HFFc6 (cell line): ENCODE measurements at places on chromosomes 3 and 15.
A peak's percentile ranks its signal among the peaks of the same experiment; 100 is the strongest.

DNA sequence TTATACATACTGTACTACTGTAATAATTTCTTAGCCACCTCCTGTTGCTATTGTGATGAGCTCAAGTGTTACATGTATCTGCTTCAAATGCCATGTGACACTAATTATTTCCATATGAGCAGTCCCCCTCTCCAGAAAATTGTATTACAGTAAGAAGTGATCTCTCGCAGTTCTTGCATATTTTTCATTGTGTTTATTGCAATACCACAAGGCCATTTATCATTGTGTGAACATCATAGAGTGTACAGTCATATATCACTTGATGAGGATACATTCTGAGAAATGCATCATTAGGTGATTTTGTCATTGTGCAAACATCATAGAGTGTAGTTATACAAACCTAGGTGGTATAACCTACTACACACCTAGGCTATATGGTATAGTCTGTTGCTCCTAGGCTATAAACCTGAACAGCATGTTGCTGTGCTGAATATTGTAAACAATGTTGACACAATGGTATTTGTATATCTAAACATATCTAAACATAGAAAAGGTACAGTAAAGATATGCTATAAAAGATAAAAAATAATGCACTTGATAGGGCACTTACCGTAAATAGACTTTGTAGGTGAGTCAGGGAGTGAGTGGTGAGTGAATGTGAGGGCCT, 189.6 kb upstream of the MLF1 start:
- DNase-seq, result no peak

- DNase-seq, result no peak
These were observed 75.5 kb downstream of the LRRFIP2 start for GRCh38 chr3:37098884-37099283.

DNA sequence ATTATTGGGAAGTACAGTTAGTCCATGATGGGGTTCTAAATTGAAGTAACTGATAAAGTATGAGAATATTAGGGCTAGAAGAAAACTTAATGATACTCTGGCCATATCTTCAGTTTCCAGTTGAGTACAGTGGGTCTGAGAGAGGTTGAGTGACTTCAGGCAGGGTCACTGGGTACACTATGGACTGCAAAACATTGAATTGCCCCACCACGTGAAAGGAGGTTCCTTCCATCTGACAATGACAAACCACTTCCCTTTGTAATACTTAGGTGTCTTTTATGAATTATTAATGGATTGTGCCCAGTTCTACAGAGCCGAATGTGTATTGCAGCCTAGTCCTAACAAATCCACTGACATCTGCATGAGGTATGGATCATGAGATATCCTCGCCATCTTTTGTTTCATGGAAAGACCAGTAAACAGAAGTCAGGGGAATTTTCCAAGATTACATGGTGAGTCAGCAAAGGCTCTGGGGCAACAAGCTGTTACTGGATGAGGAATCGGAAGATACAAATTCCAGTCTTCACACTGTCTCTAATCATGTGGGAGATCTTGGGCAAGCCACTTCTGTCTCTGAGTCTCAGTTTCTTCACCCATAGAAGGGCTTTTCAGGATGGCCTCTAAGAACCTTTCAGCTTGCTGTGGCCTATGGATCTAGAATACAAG, 66.5 kb upstream of the BCL6 start:
- peak; percentile 76 for DNase-seq

- DNase-seq, result no peak
These were observed 449.3 kb downstream of the ROBO2 start for GRCh38 chr3:77489216-77489615.

DNA sequence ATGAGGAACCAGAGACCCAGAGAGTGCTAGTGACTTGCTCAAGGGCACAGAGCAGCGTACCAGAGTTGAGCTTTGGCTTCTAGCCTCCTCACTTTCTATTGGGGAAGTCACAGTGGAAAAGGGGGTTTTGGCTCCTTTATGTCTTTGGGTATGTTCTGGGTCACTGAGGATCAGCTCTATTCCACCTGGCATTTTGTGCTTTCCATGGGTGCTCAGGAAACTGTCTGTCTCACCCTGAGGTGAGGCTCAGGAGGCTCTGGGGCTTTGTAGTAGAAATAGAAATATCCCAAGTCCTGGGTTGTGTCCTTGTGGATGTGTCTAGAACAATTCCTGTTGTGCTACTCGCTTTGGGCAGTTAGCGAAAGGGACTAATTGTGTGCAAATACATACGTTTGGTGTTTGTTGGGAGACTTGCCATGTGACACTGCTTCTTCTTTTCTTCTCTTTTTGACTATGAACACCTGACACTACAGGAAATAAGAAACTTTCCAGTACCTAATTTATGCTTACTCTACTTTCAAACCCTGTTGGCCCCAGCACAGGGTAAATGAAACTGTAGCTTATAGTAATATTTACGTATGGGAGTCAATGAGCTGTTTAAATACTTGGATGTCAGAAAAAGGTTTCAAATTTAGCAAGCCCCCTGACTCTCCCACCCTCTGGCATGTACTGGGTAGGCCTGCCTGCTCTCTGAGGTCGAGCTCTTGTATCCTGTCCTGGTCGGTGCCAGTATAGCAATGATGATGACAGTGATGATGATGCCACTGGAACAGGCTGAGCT, 35.6 kb downstream of the SMAD3 start:
- no peak for DNase-seq

- no peak for DNase-seq
These were observed 597.6 kb downstream of the AGBL1 start for GRCh38 chr15:86677278-86677677.
